ENCODE measurements at places on chromosomes 2 and 18. TPM values are rescaled to one million over a fixed set of nuclear protein-coding genes. Genes with fewer than 3 reads are reported as not detected.

Gene ALLC
- not detected for total RNA-seq

Gene RAMP1
- total RNA-seq = 4.6 TPM

GRCh38 chr18:9779630-9780029, 71.5 kb downstream of the RAB31 start:
- DNase-seq = no peak

Gene LAMA3
- total RNA-seq = 4.9 TPM

Gene NEU2
- not detected for total RNA-seq

DNA sequence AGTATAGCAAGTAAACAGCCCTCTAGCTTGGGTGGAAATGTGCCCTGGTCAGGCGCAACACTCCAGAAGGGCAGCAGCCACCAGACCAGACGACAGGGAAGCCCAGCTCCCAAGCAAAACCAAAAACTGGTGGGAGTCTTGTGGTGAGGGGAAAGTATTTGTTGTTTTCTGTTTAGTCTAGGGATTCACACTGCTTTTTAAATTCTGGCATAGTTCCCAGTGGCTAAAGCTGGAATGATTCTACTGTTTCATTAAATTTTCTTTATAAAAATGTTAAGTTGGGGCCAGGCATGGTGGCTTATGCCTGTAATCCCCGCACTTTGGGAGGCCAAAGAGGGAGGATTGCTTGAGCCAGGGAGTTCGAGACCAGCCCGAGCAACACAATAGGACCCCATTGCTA, 38.5 kb downstream of the MERTK start:
- no peak for DNase-seq

- DNase-seq = no peak
These were observed 305.1 kb upstream of the SPRED2 start for GRCh38 chr2:65737452-65738011.

Gene HOXD3
- total RNA-seq = not detected

Gene MROH2A
- not detected for total RNA-seq

GRCh38 chr2:16002575-16002974, 62.2 kb downstream of the MYCN start:
- no peak for DNase-seq

DNA sequence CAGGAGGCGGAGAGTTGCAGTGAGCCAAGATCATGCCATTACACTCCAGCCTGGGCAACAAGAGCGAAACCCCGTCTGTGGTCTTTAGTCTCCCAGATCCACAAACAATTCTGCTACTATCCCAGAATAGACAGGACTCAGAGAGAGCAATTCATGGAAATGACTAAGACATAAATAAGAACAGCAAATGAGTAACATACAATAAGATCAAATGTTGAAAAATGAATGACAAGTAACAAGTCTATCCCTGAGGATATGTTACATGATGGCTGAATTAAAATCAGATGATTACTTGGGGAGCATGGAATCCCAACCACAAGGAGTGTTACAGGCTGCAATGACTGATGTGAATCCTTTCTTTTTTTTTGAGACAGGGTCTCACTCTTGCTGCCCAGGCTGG, 10.3 kb downstream of the ARL5A start:
- DNase-seq = no peak

Gene DCTN1
- 99.1 TPM for total RNA-seq

DNA sequence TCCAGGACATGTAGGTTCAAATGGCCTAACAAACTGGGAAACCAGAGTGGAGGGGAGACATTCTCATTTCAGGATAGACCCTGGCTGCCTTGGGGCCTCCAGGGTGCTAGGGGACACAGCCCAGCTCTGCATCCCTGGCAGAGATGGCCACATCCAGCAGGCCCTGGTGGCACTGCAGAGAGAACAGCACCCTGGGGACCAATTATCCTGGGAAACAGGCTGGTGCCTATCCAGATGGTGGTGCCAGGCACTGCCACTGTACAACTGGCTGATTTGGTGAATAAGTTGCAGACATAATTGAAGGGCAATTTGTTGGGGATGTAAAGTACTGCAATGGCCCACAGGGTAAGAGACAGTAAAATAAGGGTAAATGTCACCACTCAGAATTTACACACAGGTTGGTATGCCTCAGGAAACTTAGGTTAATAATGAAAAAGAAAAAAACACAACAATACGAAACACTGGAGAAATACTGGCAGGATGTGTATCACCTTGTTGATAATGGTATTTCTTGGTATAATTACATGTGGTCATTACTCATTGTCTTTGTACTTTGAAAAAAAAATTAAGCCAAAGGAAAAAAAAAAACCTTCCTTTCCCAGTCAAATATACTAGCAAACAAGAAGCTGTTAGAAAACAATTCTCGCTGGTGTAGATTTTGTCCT, 12.8 kb upstream of the SFTPB start:
- DNase-seq = no peak

DNA sequence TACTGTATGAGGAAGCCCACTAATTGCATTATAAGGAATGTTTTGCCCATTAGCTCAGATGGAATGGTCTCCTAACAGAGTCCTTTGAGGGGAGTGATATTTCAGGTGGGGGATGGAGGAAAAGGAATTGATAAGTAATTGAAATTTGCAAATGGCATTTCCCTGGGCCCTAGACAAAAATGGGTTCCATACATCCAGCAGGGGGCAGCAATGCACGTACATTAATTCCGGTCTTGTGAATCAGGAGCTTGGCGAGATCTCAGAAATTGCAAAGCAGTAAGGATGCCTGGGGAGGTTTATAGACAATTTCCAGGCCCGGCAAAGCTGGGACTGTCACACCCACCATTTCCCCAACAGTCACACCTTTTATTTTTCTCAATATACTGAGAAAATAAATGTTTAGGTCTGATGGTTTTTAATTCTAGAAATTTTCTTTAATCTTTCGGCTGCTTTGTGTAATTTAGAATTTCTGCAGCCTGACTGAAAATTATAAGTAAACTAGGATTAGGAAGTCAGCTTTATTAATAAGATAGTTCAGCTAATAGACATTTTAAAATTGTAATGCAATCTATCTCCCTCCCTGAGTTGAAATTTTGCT, 122.8 kb downstream of the LYPD1 start:
- DNase-seq = peak; percentile 7

- DNase-seq = no peak
These were observed 79.5 kb downstream of the ITGA4 start for GRCh38 chr2:181536730-181537129.

DNA sequence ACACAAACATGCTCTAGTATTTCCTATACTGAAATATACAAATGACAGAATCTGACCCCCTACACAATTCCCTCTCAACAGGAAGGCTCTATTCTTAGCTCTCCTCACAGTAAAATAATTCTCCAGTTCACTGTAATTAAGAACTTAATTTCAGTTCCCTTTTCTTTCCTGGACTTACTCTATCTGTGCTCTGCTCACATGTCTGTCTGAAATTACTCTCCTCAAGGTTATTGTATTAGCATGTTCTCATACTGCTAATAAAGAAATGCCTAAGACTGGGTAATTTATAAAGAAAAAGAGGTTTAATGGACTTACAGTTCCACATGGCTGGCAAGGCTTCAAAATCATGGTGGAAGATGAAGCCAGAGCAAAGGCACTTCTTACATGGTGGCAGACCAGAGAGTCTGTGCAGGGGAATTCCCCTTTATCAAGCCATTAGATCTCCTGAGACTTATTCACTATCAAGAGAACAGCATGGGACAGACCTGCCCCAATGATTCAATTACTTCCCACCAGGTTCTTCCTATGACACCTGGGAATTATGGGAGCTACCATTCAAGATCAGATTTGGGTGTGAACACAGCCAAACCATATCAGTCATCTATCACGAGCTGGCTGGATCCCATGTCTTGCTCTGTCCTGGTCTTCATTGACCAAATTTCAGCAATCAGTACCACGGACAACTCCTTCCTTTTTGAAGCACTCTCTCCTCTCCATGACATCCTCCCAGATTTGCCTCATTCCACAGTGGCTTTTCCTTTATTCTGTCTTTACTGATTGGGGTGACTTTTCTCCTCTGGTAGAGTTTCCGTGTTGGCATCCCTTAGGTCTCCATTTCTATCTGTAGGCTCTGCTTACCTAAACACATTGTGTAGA, 110.9 kb downstream of the GALR1 start:
- DNase-seq = no peak

Gene BBS5
- 17.1 TPM for total RNA-seq

DNA sequence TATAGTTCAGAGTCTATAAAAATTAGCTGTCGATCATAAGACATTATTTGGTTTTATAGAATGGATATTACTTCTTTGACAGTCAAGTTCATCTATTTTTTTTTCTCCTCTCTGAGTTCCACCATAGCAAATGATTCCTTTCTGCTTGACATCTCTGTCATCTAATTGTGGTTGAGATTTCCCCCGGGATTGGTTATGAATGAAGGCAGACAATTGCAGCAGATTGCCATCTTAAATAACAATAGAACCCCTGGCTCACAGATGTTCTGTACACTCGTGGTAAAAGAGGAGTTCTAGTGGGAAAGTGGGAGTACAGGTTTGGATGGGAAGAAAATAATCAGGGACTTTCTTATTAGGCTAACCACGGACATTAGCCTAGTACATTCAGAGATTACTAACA, 292.1 kb upstream of the NRXN1 start:
- DNase-seq = no peak

Gene TMEM87B
- total RNA-seq = 11.5 TPM

- no peak for DNase-seq
These were observed 5.3 kb upstream of the METTL21A start for GRCh38 chr2:207630491-207630890.

Gene CCDC85A
- total RNA-seq = 25.3 TPM

Gene LONRF2
- total RNA-seq = 36.1 TPM

GRCh38 chr2:44708661-44709000, 232.9 kb upstream of the SIX3 start:
- no peak for DNase-seq

DNA sequence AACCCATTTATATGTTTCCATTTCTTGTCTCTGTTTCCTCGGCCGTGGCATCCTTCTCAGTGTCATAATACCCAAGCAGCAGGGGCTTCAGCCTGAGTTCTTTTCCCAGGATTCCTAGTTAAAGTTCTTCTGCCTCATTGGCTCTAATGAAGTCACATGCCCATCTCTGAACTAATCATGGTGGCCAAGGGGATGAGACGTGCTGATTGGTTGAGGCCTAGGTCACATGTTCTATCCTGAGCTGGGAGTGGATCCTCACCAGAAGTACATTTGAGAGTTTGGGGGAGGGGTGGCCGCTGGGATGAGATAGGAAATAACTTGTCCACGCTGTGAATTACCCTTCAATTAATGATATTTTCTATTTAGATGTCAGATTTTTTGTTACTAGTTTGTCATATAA, 3.8 kb upstream of the UGT1A5 start:
- no peak for DNase-seq

DNA sequence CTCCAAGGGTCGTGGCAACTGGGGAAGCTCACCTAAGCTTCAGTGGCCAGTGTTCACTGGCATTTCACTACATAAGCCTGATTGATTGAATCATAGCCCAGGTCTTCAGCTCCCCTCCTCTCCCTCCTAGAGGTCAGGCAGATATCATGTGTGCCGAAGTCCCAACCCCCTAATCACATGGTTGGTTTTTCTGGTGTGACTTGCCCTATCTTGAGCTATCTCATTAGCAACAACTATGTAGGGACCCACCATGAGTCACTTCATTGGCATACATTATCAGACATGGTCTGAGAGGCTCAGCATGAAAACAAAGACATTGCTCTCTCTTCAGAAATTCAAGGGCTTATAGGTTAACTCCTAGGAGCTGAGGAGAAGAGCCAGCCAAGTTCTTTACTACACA, 76.8 kb downstream of the LYPD1 start:
- no peak for DNase-seq

- DNase-seq = no peak
These were observed 18.3 kb upstream of the SP3 start for GRCh38 chr2:173983391-173983871.

DNA sequence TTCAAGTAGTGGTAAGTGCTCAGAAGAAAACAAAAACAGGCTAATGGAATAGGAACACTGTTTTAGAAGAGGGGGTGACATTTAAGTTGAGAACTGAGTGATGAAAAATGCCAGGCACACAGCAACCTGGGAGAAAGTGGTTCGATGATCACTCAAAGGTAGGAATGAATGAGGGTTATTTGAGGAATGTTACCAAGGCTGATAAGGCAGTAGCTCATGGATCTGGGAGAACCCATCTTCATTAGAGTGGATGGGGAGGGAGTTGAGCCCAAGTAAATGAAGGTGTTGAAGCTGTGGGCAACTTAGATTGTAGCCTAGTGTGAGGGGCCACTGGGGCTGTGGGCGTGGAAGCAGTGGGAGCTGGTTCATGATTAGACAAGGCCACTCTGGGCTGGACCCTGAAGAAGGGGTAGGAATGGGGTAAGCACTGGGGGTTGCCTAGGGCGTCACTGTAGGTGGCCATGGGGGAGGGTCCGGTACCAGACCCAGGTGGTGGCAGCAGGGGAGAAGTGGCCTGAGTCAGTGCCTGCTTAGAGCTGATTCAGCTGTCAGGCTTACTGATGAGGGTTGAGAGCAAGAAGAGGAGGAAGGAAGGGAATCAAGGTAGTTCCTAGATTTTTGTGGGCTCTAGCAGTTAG, 22.5 kb upstream of the LYPD6B start:
- no peak for DNase-seq

All from cerebellum (tissue), 4 donors.